ENCODE measurements at places on chromosomes 1 and 21. TPM values are rescaled to one million over a fixed set of nuclear protein-coding genes. Genes with fewer than 3 reads are reported as not detected.
A peak's percentile ranks its signal among the peaks of the same experiment; 100 is the strongest.

- peaks cover 38% of the 10 kb centered on the region for H3K4me1 ChIP-seq
- peaks cover 2% of the 10 kb centered on the region for H3K27me3 ChIP-seq
- peaks cover 5% of the 10 kb centered on the region for H3K36me3 ChIP-seq
- DNase-seq = no peak
- H3K27ac ChIP-seq = no peak overlapping the region
- no peak overlapping the region for H3K4me3 ChIP-seq
Measured at GRCh38 chr1:53891678-53892077, 2.1 kb upstream of the YIPF1 start.

- H3K27ac ChIP-seq = no peak overlapping the region
- peaks cover 4% of the 10 kb centered on the region for H3K27me3 ChIP-seq
- no peaks in the 10 kb centered on the region for H3K36me3 ChIP-seq
Measured at GRCh38 chr1:162367772-162368171, 8.9 kb downstream of the SPATA46 start.

- H3K4me1 ChIP-seq = no peaks in the 10 kb centered on the region
- no peaks in the 10 kb centered on the region for H3K36me3 ChIP-seq
- no peak overlapping the region for H3K27ac ChIP-seq
- DNase-seq = no peak
Measured at GRCh38 chr1:82724246-82724645, 923.5 kb downstream of the ADGRL2 start.

GRCh38 chr1:10734375-10734774, 62.1 kb downstream of the CASZ1 start:
- no peaks in the 10 kb centered on the region for H3K36me3 ChIP-seq
- no peaks in the 10 kb centered on the region for H3K4me1 ChIP-seq
- H3K27ac ChIP-seq = no peak overlapping the region

DNA sequence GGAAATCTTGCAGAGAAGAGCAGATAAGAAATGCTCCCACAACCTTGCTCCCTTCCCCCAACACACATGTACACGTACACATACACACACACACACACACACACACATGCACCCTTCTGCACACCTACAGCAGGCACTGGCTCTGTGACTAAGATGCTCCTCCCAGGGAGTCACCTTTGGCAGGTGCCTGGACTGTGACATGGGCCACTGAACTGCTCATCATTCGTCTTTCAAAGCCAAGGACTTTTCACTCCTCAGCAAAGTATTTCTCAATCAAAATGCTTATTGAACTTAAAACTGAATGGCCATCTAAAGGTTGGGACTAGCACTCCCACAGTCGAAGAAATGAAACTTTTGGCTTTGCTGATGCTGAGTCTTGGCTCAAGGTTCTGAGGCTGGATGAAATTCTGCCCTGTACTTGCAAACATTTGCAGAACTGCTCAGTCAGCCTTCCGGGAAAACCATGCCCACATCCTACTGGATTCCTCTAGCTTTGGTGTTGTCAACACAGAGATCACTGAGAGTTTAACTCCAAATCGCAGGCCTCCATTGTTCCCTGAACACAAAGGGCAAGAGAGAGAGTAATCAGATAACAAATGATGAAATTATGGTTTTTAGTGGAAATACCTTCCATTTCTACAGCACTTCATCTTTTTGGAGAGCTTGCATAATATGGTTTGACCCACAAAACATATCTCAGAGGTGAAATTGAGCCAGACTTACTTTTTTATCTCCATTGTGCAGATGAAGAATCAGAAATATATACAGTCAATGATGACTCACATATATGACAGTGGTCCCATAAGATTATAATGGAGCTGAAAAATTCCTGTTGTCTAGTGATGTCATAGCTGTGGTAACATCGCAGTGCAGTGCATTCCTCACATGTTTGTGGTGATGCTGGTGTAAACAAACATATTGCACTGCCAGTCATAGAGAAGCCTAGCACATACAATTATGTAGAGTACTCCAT, 72.4 kb upstream of the BCAR3 start:
- H3K36me3 ChIP-seq = no peaks in the 10 kb centered on the region
- peak overlapping the region; percentile 66 for H3K4me3 ChIP-seq
- H3K27me3 ChIP-seq = no peaks in the 10 kb centered on the region

DNA sequence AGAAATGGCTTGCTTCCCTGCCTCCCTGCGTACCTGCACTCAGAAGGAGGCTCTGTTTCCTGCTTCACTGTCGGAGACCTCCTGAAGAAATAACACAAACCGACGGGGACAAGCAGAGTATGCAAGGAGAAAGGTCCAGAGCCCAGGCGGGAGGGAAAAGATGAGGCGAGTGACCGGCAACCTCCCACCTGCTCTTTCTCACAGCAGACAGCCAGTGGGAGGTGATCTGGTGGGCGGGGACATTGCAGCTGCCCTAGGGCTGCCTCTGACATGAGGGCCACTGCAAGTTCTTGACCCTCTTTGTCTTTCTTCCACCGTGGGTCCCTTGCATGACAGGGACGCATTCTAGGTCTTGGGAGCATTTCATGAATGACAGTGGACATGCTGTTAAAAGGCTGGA, 368.2 kb downstream of the CAMTA1 start:
- peaks cover 31% of the 10 kb centered on the region for H3K27me3 ChIP-seq
- no peaks in the 10 kb centered on the region for H3K4me1 ChIP-seq
- H3K27ac ChIP-seq = no peak overlapping the region
- H3K4me3 ChIP-seq = no peak overlapping the region

- H3K4me3 ChIP-seq = no peak overlapping the region
- H3K4me1 ChIP-seq = no peaks in the 10 kb centered on the region
- peaks cover 5% of the 10 kb centered on the region for H3K27me3 ChIP-seq
- H3K36me3 ChIP-seq = no peaks in the 10 kb centered on the region
- DNase-seq = no peak
Measured at GRCh38 chr1:227841096-227841495, 25.6 kb downstream of the PRSS38 start.

The FNDC5 gene
- total RNA-seq = 0.53 TPM

The PBX1 gene
- total RNA-seq = 37.5 TPM

The TM2D1 gene
- total RNA-seq = 48.9 TPM

The FLG2 gene
- total RNA-seq = not detected

The ADAM30 gene
- total RNA-seq = not detected

The SLAMF6 gene
- not detected for total RNA-seq

The LORICRIN gene
- total RNA-seq = not detected

The NBL1 gene
- 164 TPM for total RNA-seq

Data from HFFc6 (cell line).